ENCODE measurements at places on chromosomes 4 and X. TPM values are rescaled to one million over a fixed set of nuclear protein-coding genes. Genes with fewer than 3 reads are reported as not detected.

Gene RASGEF1B
- total RNA-seq: 2.4 TPM

Gene NBDY
- 29.9 TPM for total RNA-seq

Gene MAGEA1
- total RNA-seq: not detected

Gene CNKSR2
- 1.00 TPM for total RNA-seq

Gene ERVMER34-1
- total RNA-seq: 3.4 TPM

Gene NR0B1
- total RNA-seq: not detected

Gene TCEAL2
- total RNA-seq: 1.3 TPM

Gene P2RY8
- 1.5 TPM for total RNA-seq

Gene TEC
- total RNA-seq: 3.1 TPM

DNA sequence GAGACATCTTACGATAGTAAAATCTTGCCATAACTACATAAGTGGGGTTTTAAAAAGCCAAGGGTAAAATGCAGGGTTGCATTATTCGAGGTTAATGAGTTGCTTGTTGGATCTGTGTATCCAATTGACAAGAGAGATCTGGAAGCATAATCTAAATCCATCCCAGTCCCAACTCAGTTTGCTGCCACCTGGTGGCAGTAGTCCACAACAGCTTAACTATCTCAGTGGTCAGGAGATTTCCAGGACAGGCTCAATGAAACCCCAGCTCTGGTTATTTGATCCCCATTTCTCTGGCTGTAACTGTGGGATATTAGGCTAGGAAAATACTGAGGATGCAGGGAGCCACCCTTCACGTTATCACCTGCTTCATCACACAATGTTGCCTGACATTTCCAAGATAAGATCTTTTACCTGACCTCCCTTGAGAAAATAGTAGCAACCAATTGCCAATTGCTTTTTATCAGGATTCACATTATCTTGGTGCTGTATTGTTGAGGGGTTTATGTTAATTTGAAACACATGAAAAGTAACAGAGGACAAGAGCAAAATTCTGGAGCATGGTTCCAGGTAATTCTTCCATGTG is 88.2 kb upstream of the TNIP3 start:
- DNase-seq: no peak

DNA sequence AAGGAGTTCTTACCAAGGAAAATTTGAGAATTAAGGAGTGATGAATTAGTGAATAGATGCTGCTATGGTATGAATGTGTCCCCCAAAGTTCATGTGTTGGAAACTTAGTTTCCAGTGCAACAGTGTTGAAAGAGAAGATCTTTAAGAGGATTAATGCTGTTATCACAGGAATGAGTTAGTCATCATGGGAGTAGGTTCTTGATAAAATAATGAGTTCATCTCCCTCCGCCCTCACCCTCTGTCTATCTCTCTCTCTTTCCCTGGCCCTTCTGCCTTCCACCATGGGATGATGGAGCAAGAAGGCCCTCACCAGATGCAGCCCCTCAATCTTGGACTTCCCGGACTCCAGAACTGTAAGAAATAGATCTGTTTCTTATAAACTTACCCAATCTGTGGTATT is 38.3 kb upstream of the KLHL8 start:
- no peak for DNase-seq

- no peak for DNase-seq
Measured at GRCh38 chrX:31314921-31315320, 243.1 kb upstream of the FTHL17 start.

DNA sequence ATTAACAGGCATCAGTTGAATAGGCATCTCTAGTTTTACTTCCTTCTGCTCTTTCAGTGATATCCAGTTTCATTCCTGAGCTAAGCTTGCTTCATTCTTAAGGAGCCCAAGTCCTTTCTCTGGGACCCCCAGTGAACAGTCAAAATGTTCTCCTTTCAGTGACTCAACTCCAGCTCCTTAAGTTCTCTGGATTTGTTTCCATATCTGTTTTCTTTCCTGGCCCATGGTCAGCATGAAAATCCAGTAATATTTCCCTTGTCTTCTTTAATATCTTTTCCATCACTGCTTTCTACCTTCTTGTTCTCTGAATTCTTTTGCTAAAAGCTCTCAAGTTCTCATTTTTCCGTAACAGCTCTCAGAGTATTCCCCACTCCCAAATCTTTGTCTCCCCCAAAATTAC is 25.5 kb downstream of the ADGRL3 start:
- DNase-seq: no peak

DNA sequence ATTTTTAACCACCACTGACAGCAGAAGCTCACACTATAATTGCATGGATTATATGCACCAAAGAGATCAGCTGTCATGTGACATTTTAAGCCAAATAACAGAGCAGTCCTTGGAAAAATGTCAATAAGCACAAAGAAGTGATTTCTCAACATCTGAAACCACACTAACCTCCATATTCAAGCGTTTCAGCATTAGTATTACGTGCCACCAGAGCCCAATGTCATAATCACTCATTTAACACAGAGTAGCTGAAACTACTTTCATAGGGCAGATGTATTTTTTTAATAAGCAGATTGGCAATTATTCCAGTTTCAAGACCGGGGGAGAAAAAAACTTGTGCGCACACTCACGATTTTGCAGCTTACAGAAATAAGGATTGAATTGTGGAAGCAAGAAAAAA is 76.6 kb downstream of the SH3KBP1 start:
- DNase-seq: no peak

DNA sequence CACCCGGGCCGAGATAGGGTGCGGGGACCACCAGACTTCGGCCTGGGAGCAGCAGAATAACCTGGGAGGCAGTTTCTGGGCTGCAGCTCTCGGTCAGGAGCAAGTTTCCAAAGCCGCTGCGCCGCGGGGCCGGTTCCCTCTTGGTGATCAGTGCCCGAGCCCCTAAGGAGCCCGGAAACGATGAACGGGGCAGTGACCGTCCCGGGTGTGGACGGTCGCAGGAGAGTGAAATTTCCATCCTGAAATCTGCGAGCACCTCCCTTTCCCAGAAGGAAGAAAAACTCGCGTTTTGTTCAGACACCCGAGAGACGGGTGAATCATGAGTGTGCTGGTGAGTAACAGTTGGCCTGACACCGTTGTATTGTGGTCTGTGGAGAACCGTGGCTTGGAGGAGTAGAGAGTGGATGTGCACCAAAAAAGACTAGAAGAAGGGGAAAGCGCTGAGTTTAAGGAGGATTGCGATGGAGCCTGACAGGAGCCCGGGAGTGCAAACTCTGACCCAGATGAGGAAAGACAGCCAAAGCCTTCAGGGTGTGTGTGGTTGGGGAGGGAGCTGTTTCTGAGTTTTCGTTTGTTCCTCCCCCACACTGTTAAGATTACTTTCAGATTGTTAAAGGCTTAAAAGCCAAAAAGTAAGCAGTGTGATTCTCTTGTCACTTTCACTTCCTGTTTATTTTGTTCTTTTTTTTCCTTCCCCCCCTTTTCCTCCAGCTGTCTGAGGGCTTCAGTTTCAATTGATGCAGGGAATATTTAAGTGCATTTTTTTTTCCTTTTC is 828 bp downstream of the MCUB start:
- DNase-seq: peak; percentile 83

DNA sequence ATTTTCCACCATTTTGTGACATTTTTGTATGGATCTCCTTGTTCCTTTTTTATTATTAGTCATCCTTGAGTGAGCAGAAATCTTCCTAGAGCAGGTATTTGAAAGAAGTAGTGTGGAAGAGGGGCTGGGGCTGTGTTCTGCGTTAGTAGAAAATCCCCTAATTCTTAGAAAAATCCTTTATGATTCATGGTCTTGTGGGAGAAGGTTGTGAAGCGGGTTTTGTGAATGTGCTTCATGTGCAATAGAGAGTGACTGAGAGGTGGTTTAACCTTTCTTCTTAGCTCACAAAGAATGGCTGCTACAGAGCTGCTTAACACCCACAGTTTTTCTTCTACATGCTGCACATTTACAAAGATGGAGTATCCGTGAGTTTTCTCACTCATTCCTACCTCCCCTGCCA is 220.5 kb downstream of the IDS start:
- no peak for DNase-seq

GRCh38 chr4:41436419-41436818 is 101.5 kb upstream of the LIMCH1 start:
- no peak for DNase-seq

DNA sequence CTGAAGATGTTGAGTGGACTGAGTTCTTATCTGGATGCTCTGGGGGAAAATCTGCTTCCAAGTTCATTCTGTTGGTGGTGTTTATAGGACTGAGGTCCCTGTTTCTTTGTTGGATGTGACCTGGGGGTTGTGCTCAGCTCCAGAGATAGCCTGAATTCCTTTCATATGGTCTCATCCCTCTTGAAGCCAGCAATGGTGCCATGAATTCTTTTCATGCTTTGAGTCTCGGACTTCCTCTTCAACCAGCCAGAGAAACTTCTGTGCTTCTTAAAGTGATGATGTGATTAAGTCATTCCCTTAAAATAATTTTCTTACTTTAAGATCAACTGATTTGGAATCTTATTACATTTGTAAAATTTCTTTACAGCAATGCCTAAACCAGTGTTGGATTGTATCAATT is 233.8 kb upstream of the UGT8 start:
- no peak for DNase-seq

- no peak for DNase-seq
Measured at GRCh38 chr4:169615467-169616106, 3.2 kb upstream of the NEK1 start.

- DNase-seq: no peak
Measured at GRCh38 chr4:171956678-171957077, 143.5 kb downstream of the GALNTL6 start.

DNA sequence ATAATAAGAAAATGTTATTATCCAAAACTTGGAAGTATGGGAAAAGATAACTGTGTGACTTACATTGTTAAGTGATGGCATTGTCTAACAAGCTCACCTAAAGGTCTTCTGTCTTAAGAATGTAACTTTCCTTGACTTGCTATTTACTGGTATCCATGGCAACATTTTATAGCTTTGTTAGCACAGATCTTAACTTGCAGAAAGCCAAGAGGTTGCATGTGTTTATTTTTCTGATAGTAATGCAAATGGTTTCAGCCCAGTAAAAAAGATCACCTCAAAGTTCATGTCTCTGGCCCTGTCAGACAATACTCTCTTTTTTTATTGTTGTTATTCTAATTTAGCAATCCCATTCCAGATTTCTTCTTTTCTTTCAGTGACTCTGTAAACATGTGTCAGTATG is 425.3 kb downstream of the SPRY1 start:
- DNase-seq: no peak

DNA sequence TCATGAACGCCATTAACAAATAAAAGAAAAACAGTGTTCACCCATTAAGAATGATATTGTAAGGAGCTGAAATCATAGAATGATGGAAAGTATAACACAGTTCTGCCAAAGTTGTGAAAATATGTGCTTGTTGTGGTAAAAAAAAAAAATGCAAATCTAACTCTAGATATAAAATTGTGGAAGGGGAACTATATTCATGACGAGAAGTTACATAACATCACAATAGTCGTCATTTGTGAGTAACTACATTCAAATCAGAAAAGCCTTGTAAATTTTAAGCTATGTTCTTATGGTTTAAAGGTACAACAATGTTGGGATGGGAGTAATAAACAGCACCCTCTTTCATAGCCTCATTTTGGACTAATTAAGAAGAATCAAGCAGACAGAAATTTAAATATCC is 57.6 kb upstream of the PRDM8 start:
- no peak for DNase-seq

DNA sequence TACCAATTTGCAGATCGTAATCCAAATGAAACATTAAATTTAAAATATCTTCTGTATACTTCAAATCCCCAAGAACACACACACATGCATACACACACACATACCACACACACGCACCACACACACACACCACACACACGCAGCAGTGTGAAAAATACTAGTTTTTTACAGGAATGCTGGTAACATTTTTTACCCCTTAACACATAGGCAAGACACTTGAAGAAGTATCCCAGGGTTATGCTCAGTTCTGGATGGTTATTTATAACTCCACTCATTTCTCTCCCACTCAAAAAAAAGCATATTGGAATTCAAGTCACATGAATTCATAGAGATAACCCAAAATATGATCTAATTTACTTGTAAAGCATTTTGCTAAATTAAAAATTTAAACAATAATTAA is 325.5 kb upstream of the SLC7A11 start:
- no peak for DNase-seq

- no peak for DNase-seq
Measured at GRCh38 chr4:157219711-157220370, 687 bp upstream of the GRIA2 start.

- no peak for DNase-seq
Measured at GRCh38 chr4:154490583-154491340, 837 bp downstream of the DCHS2 start.

DNA sequence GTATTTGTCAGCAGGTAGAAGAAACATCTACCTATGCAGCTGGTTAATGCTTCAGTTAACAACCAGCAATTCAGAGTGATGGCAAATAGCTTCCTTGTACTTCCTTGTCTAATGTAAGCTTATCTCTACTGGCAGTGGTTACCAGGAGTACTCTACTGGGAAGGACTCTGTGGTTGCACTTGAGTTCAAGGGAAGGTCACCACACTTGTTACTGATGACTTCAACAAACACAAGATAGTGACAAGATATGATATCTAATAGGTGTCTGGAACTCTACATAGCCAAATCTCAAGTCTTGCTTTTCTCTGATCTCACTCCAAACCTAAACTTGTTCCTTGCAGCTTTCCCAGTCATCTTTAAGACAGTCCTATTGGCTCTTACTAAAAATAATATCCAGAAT is 1644.9 kb upstream of the TENM3 start:
- DNase-seq: no peak

GRCh38 chr4:30760551-30760950 is 40.4 kb downstream of the PCDH7 start:
- DNase-seq: no peak

DNA sequence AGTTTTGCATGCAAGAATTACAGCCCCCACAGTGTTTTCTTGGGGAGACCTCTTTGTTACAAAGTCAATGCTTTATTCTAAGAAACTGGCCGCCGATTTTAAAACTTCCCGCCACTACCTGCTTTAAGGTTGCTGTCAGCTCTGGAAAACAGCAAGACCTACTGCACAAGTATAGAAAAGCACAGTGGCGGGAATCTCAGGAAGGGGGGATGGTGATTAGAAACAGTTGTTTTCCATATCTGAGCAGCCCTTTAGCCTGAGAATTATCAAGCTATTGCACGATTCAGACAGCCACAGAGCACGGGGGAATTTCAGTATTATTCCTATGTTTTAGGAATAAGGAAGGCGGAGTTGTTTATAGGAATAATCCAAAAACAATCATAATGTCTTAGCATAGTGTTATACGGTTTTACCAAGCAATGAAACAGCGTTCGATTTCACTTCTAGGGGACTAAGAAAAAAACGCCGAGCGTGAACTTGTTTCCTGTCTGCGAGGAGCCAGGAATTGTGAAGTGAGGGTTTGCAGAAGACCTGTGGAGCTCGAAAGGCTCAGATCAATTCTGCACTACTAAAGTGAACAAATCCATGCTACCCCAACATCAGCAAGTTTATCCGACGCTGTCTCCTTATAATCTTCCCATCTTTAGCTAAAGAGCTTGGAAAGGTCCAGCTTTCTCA is 81.3 kb downstream of the HMGN5 start:
- DNase-seq: no peak

- DNase-seq: no peak
Measured at GRCh38 chr4:79455216-79455615, 47.2 kb upstream of the GK2 start.

Measured in cardiac septum (tissue), 1 donor.